ENCODE measurements at places on chromosomes 4 and X.
A peak's percentile ranks its signal among the peaks of the same experiment; 100 is the strongest.

GRCh38 chrX:123422875-123423274 lies 238.8 kb downstream of the GRIA3 start:
- no peaks in the 10 kb centered on the region for H3K4me1 ChIP-seq
- H3K27me3 ChIP-seq = no peaks in the 10 kb centered on the region
- H3K27ac ChIP-seq = no peak overlapping the region
- H3K4me3 ChIP-seq = no peak overlapping the region
- DNase-seq = no peak
- no peaks in the 10 kb centered on the region for H3K36me3 ChIP-seq

DNA sequence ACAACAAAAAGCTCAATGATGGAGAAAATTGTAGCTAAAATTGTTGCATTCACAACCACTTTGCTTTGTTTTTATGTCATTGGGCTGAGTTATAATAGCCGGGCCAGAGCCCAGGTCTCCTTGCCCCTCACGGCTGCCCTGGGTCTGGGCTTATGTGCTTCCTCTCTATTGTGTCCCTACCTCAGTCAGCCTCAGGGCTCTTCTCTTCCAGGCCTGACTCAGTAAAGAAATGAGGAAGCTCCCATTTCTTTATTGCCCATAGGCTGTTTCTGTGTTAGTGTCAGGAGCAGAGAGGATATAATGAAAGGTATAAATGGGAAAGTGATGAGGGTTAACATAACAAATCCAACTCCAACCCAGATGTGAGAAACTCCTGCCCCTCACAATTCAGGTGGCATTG lies 18.0 kb downstream of the BST1 start:
- H3K4me1 ChIP-seq = peaks cover 3% of the 10 kb centered on the region
- no peaks in the 10 kb centered on the region for H3K27me3 ChIP-seq
- H3K27ac ChIP-seq = no peak overlapping the region
- no peaks in the 10 kb centered on the region for H3K36me3 ChIP-seq
- H3K4me3 ChIP-seq = no peak overlapping the region
- peak; percentile 36 for DNase-seq

- H3K36me3 ChIP-seq = no peaks in the 10 kb centered on the region
- no peak overlapping the region for H3K4me3 ChIP-seq
- H3K27ac ChIP-seq = no peak overlapping the region
- peak; percentile 15 for DNase-seq
Observed at GRCh38 chr4:7424553-7425111, 10.1 kb downstream of the PSAPL1 start.

DNA sequence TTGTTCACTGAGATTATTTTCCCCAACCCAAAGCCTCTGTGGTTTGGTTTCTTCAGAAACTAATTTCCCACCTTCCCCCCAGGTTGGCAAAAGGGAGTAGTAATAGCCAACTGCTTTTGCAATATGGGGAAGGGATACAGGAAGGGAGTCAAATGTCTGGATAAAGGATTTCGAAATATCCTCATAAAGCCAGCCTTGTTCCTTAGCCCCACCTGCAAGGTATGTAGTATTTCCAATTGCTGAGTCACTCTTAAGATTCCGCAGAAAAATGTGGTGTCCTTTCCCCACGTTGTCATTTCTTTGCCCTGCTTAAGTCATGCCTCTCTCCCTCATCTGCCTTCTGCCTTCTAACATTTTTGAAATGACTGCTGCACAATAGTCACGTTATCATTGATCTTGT lies 138.8 kb upstream of the DCAF8L1 start:
- H3K36me3 ChIP-seq = no peaks in the 10 kb centered on the region
- H3K27ac ChIP-seq = no peak overlapping the region
- no peak overlapping the region for H3K4me3 ChIP-seq
- no peaks in the 10 kb centered on the region for H3K27me3 ChIP-seq
- no peaks in the 10 kb centered on the region for H3K4me1 ChIP-seq
